ENCODE measurements at places on chromosomes 13 and 19.

DNA sequence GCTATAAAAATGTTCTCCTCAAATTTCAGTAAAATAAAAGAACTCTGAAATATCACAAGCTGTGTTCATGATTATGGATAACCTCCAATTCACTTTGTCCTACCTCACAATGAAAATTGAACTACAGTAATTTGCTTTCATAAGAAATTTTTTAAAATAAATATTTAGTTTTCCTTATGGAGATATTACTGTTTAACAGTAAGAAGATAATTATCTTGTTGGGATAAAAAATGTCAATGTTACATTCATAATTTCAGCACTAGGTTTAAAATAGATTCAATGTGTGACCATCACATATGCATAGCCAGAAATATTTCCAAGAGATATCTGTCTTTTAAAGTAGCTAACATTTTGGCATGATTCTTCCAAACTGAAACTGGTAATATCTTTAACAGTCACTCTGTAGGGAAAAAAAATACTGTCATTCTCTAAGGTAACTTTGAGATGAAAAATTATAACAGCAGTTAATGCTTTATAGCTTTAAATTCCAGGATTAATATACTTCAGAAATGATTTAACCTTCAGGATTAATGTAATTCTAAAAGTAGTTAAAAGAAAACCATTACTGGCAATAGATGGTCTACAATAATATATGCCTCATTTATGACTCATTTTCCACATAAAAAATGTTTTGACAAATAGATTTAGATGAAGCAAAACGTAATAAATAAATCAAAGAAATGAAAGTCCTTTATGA, 91.3 kb downstream of the SPRY2 start:
- no peak for DNase-seq

- DNase-seq, result peak; percentile 46
Measured at GRCh38 chr13:91347996-91348905, 764 bp downstream of the MIR17HG start.

- DNase-seq, result no peak
Measured at GRCh38 chr13:58134525-58134924, 503.0 kb downstream of the PCDH17 start.

DNA sequence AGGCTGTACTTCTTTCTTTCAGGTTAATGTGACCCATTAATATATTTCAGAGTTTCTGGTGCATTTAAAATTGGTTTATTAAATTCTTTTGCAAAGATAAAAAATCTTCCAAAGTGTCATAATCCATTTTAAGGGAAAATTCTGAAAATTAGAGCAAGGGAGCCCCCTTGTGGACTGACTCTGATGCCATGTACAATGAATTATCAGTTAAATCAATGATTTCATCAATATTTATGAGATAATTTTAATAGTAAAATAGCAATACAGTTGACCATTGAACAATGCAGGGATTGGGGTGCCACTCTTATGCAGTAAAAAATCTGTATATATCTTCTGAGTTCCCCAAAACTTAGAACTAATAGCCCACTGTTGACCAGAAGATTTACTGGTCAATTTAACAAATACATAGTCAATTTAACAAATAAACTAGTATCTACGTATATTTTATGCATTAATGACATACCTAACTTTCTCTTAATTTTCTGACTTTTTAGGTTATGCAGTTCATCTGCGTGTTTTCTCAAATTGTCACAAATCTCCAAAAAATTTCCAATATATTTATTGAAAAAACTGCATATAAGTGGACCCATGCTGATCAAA, 479.1 kb upstream of the MIR17HG start:
- no peak for DNase-seq

- DNase-seq, result no peak
Measured at GRCh38 chr13:84978851-84979250, 820.4 kb downstream of the SLITRK6 start.
